Stimulated activated CD8-positive, alpha-beta memory T cell treated with anti-CD3 and anti-CD28 coated beads, Interleukin-7, amount 100 ng/mL, for 48 hours (primary cell): ENCODE measurements at places on chromosomes 16 and 17.

GRCh38 chr16:3488801-3489200 lies 6.5 kb downstream of the C16orf90 start:
- no peak for DNase-seq

- DNase-seq, result peak; percentile 26
Observed at GRCh38 chr17:7404737-7405349, 946 bp upstream of the TMEM256 start.

DNA sequence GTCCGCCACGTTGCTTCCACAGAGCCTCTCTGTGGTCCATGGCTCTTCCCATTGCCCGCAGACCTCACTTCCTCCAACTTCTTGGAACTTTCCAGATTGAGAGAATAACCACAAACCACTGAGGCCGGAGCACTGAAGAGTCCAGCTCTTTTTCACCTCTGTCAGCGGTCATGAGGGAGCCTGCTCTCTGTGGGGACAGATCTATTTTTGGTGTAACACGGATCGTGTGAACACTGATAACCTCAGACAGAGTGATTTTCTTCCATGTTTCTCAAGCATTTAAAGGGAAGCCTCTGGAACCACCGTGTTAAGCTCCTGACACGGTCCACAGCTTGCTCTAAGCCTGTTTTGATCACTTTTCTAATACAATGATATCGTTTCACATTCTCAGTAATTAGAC lies 49.7 kb downstream of the NTN1 start:
- no peak for DNase-seq

DNA sequence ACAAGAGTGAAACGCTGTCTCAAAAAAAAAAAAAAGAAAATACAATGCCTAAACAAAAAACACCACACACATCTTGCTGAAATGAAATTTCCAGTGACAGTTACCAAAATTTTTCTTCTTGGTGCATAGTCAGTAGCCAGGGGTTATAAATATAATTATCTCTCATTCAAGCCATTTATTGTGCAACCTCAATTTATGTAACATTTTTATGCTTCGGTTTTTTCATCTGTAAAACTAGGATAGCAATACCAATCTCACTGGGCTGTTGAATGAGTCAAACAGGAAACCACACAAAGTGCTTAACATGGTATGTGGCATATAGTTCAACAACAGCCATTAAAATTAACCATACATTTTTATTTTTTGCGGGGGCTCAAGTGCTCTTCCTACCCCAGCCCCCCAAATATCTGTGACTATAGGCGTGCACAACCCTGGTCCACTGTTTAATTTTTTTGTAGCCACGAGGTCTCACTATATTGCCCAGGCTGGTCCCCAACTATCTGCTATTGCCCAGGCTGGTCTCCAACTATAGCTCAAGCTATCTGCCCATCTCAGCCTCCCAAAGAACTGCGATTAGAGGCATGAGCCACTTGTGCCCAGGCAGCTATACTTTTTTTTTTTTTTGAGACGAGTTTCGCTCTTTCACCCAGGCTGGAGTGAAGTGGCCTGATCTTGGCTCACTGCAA lies 2.6 kb downstream of the COG4 start:
- no peak for DNase-seq

DNA sequence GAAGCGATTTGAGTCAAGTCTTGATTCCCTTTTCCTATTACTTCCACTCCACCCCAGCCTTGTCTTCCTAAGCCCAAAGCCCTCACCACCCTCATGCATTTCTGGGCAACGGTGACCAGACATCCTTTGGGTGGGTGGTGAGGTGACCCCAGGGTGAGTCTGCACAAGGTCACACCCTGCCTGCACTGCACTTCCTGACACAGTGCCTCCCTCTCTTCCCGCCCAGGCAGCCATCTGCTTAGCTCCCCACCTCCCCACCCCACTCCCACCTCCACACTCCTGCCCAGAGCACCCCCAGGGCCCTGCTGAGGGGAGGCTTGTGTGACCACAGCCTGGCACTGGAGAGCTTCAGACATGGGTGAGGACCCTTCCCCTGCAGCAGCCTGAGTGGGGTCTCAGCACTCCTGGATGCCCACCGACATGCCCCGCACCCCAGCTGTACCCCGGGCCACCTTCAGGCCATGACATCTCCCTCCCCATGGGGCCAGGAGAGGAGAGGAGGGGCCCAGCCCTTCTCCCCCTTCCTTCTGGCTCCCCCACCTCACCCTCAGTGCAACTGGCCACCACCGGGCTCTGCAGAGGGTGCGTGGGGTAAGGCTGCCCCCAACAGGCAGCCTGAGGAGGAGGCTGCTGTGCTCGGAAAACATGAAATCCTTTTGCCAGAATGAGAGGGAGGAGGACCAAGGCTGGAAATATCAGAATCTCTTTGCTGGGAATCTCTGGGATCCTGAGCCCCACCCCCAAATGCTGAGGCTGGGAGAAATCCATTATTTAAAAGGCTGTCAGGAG lies 68.6 kb downstream of the CCT6B start:
- no peak for DNase-seq

DNA sequence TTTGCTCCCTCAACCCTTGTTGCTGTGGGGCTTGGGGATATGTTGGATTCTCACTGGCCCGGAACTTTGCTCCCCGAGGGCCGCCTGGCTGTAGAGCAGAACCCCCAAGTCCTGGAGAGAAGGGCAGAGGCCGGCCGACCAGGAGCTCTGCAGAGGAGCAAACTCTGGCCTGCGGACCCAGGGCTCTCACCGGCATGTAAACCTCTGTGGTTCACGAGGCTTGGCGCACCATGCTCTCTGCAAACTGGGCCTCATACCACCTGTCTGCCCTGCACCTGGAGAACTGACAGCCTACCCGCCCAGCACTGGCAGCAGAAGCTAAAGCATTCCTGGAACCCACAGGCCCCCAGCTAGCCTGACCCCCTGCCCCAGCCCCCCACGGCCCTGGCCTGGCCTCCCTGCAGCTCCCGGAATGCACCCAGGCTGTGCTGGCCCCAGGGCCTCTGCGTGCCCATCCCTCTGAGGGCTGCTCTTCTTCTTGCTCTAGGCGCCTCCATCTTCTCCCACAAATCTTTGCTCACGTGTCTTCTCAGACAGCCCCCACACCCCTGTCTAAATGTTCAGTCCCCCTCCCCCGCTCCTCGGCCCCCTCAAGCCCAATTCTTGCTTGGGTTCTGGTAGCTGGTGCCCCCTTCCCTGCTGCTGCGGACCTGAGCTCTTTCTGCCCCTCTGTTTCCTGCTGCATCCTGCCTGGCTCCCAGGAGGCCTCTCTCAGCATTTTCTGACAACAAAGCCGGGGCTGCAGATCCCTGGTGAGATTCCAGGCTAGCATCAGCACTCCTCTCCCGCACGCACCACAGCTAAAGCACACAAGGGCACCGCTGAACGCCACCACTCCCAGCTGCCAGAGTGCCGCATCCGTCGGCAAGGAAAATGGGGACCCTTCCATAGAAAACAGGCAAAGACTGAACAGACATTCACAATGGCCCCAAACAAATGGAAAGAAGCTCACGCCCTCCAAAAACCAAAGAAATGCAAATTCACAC lies 23.3 kb downstream of the ACTG1 start:
- no peak for DNase-seq

GRCh38 chr17:72193391-72194106 lies 72.7 kb downstream of the SOX9 start:
- no peak for DNase-seq

DNA sequence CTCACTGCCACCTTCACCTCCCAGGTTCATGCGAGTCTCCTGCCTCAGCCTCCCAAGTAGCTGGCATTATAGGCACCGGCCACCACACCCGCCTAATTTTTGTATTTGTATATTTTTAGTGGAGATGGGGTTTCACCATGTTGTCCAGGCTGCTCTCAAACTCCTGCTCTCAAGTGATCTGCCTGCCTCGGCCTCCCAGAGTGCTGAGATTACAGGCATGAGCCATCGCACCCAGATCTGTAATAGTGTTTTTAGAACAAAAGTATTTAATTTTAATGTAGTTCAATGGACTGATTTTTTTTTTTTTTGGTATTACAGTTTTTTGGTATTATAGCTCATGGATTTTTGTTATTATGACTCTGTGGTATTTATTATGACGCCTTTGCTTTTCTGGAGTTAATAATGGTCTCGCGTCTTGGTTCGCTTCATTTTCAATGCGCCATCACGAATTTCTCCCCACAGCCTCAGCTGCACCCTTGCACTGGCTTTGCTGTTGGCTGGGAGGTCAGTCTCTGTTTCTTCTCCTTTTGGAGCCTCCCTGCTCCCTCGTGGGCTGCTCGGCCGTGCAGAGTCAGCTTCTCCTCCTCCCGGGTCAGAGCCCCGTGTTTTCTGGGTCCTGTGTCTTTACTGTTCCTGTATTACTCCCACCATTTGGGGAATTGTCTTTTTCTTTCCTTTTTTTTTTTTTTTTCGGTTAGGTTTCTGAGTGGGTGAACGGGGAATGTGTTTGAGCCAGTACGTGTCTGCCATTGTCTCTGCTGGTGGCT lies 27.2 kb downstream of the BAIAP2 start:
- no peak for DNase-seq

GRCh38 chr16:47250983-47251382 lies 107.2 kb upstream of the NETO2 start:
- no peak for DNase-seq
